ENCODE measurements at places on chromosomes 11 and 22.

- DNase-seq = no peak
These were observed 10.5 kb downstream of the AP2A2 start for GRCh38 chr11:936199-936598.

DNA sequence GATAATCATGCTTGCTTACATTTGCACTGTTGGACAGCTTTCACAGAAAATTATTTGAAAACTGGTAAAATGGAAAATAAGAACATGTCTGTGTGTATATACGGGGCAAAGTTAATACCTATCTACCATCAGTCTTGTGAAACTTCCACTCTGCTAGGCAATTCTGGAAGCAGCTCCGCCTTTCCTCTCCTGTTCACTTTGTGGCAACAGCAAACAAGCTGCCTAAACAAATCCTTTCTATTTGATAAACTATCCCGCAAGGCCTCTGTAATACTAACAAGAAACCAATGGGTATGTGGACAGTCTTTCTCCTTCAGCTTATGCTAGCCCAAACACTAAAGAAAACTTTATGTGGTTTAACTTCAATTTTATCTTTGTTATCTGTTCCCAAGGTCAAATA lies 39.2 kb upstream of the RAPSN start:
- DNase-seq = no peak

- DNase-seq = no peak
These were observed 7.6 kb upstream of the RBFOX2 start for GRCh38 chr22:36036167-36036624.

- DNase-seq = no peak
These were observed 98.8 kb downstream of the MPPED2 start for GRCh38 chr11:30487200-30487898.

- DNase-seq = no peak
These were observed 107.2 kb downstream of the SCN3B start for GRCh38 chr11:123547180-123547579.

DNA sequence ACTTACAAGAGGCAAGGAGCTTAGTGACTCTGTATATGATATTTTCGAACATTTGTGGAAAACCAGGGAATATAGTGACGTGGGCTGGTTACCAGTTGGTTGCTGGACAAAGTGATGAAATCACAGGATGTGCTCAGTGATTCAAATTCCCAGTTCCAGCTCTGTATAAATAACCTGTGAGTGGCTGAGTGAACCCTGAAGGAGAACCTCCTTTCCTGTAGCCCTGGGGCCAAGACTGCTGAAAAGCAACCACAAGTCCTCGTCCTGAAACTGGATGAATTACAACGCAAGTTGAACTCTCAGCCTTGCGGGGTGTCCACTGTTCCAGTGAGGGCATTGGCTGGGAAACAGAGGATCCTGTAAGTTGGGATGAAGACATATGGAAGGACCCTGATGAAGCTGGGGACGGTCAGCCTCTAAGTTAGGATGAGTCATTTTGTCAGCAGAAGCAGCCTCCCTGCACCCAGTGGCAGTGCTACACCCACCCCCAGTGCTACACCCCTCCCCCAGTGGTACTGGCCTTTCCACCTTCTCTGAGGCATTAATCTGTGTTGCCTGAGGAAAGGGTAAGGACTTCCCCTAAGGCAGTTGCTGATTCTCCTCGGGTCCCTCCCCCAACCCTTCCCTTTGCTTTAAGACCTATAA lies 22.0 kb upstream of the CD81 start:
- no peak for DNase-seq

DNA sequence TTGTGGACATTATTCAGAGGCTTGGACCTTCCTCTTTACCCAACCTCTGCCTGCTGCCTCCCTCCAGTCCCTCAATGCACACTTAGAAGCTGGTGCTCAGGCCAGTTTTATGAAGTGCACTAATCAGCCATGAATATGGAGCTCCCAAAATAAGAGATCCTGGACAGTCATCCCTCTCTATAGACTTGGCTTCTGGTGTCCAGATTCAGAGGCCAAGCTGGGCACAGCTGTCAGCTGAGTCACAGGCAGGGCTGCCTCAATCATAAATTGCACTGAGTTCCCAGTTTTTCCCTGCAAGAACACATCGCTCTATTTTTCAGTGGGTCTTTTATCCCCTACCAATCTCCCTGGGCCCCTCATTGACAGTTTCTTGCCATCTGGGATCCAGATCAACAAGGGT lies 161.7 kb upstream of the CADM1 start:
- DNase-seq = no peak

- no peak for DNase-seq
These were observed 4.0 kb downstream of the JRKL start for GRCh38 chr11:96393753-96394348.

DNA sequence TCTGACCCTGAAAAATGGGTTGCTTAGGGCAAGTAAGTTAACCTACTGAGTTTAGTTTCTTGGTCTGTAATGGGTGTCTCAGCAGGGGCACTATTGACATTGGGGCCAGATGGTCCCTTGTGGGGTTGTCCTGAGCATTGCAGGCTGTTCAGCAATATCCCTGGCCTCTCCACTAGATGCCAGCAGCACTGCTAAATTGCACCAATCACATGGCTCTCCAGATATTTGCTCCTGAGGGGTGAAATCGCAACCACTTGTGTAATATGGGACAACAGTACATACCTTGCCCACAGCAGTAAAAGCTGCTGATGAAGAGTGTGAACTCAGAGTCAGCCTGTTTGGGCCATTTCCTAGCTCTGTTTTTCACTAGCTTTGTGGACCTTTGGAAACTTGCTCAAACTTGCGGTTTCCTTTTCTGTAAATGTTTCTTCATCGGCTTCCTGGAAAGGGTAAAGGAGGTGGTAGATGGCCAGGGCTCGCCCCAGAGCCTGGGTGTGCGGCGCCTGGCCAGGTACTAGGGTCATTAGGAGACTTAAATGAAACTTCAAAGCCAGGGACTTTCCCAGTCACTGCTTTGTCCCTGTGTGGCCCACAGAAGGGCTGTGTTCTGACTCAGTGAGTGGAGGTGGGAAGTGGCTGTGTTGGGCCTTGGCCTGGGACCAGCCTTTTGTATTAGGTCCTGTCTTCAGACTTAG lies 13.0 kb downstream of the NCF4 start:
- no peak for DNase-seq

GRCh38 chr11:122207505-122207904 lies 91.5 kb upstream of the BLID start:
- no peak for DNase-seq

DNA sequence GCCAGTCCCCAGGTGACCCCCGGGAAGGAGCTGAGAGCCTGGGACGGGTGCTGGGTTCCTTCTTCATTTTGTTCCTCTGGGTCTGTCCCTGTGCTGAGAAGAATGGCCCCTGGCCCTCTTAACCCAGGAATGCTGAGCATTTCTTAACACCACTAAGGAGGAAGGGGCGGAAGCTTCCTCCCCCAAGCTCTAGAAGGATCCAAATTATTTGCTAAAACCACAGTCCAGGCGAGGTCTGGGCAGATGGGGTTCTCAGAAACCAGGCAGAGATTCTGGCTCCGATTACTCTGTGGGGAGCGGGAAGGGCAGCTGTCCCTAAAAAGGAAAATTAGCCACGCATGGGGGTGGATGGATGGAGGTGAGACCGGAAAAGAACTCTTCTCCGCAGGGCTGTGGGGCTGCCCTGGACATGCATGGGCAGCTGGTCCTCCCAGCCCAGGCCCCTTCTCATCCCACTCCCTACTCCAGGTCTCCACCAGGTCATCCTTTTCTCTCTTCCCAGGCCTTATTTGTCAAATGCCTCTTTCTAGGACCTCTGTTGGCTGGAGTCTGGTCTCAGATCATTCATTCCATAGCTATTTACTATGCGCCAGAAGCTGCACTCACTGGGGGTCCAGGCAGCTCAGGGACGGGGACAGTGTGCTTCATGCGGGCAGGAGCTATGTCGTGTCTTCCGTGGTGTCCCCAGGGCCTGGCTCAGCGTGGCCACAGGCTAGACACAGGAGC lies 45.0 kb upstream of the MYH9 start:
- no peak for DNase-seq
